Stimulated activated CD8-positive, alpha-beta memory T cell treated with anti-CD3 and anti-CD28 coated beads, Interleukin-4, amount 100 ng/mL, for 24 hours (primary cell): ENCODE measurements at places on chromosomes 5 and 9.

- no peak for DNase-seq
Observed at GRCh38 chr5:32027717-32028458, 146.2 kb downstream of the GOLPH3 start.

- no peak for DNase-seq
Observed at GRCh38 chr5:111934511-111934910, 177.5 kb upstream of the NREP start.

DNA sequence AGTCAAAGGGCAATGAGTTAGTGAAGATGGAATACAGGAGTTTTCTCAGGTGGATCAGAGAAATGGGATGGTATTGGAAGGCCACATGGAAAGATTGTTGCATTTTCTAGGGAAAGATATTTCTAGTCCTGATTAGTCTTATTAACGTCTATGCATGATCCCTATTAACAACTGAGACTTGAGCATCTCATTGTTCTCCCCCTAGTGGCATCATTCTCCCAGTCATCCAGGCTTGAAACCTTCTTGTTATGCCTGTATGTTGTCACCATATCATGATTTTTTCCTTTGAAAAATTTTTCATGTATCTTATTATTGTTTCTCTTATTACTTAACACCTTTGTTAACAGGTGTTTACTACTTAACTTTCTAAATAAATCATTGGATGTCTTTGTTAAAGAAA is 34.4 kb downstream of the KIF2A start:
- DNase-seq = no peak

DNA sequence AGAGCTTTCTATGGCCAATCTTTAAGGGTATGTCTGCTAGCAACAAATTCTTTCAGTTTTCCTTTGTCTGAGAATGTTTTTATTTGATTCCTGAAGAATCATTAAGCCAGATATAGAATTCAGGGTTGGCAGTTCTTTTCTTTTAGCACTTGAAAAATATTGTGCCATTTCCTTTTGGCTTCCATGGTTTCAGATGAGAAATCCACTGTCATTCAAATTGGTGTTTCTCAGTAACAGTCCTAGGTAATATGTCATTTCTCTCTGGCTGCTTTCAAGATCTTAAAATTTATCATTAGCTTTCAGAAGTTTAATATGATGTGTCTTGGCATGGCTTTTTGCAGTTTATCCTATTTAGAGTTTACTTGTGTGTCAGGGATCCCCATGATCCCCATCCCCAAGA is 67.7 kb downstream of the TEX10 start:
- no peak for DNase-seq

DNA sequence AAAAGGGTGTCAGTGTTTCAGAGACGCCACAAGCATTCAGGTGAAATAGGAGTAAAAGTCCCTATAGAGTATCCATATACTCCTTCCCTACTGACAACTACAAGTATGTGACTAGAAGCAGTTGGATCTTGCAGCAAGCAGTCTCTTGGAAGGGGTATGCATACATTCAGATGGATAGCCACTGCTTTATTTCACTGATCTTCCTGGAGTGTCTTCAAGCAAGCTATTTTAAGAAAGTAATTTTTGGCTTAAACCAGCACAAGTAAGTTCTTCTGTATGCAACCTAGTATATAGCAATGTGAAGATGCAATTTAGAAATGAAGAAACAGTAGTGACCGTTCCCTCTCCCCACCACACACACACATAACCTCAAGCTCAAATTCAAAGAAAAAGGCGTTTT is 446.8 kb upstream of the CDH18 start:
- no peak for DNase-seq

- no peak for DNase-seq
Observed at GRCh38 chr9:137745541-137745991, 126.8 kb downstream of the EHMT1 start.

- DNase-seq = no peak
Observed at GRCh38 chr5:133642153-133642722, 29.9 kb upstream of the FSTL4 start.

GRCh38 chr5:85929713-85930112 is 688.0 kb upstream of the COX7C start:
- no peak for DNase-seq

- DNase-seq = no peak
Observed at GRCh38 chr5:66273121-66273520, 129.0 kb downstream of the SREK1 start.

DNA sequence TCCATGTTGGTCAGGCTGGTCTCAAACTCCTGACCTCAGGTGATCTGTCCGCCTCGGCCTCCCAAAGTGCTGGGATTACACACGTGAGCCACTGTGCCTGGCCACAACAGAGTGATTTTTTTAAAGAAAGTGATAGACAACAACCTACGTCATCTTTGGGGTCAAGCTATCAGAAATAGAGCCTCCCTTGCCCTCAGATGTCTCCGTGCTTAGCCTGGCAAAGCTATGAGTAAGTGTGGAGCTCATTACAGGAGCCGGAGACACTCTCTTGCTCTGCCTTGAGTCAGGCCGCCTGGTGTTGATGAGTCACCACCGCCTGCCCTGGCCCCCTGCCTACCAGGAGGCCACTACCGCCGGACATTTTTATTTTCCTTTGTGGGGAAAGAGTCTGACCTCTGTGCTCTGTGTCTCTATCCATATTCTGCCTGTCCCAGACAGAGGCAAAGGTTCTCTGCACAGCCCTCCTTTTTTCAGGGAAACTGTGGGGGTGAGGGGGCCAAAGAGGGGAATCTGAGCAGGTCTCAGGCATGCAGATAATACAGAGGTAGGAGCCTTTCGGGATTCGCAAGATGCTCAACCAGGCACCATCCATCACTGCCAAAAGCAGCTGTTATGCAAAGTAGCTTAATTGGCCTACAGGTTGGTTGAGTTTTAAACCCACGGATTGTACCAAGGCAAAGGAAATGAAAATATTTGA is 123.7 kb upstream of the CPEB4 start:
- no peak for DNase-seq

- no peak for DNase-seq
Observed at GRCh38 chr5:170520372-170520771, 16.6 kb downstream of the KCNIP1 start.

DNA sequence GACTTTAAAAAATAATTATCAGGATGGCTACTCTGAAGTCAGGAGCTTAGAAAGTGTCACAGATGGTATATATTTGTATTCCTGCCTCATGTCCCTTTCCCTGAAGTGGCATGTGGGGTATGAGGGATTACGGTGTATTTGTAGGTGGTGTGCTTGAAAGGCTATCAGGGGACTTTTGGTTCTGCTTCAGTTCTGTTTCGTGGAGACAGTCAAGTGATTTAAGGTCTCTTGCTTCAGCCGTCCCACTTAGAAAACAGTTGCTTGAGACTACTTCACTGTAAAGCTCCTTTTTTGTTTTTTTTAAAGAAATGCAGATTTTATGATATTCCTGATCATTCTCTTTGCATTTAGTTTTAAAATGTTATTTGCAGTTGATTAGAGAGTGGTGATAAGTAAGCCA is 18.3 kb downstream of the PARP8 start:
- DNase-seq = no peak

GRCh38 chr9:125797930-125798329 is 50.8 kb downstream of the PBX3 start:
- DNase-seq = no peak

- peak; percentile 91 for DNase-seq
Observed at GRCh38 chr9:95875305-95876137, at the start of gene ERCC6L2. Gene ERCC6L2 (plus strand): TSS chr9:95875691. CDS start chr9:95876039, 348 bp downstream.

DNA sequence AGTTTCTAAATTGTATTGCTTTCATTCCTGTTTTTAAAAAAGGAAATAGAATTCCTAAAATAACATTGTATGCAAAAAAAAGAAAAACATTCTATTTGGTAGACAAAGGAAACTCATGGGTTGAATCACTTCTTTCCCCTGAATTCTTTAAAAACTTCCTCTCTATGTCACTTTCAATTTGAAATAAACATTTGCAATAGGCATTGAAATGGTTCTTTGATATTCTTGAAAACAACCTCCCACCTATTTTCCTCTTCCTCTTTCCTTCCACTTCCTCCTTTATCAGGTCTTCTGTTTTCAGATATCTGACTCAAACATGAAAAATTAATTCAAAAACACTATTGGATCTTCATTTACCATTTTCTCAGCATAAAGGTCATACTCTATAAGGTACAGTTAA is 442.0 kb upstream of the MEF2C start:
- no peak for DNase-seq

DNA sequence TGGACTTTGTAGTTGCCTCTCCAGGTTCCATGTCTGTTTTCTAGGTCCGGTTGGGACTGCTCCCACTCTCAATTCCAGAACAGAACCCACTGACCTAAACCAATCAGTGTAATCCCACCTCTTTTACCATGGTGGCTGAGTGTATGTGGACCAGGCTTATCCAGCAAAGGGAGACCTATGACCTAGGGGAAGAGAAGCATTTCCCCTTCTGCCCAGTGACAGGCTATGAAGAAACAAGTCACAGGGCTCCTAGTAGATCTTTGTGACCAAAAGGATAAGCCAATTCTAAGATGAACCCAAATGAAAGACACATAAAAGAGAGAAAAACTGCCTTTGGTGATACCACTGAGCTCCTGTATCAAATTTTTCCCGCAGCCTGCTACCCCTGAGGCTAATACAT is 6.3 kb downstream of the NMRK1 start:
- no peak for DNase-seq

- DNase-seq = no peak
Observed at GRCh38 chr5:106880656-106881055, 790.1 kb downstream of the EFNA5 start.

GRCh38 chr5:141508798-141509611 is 20.1 kb downstream of the PCDHGC5 start:
- DNase-seq = no peak

DNA sequence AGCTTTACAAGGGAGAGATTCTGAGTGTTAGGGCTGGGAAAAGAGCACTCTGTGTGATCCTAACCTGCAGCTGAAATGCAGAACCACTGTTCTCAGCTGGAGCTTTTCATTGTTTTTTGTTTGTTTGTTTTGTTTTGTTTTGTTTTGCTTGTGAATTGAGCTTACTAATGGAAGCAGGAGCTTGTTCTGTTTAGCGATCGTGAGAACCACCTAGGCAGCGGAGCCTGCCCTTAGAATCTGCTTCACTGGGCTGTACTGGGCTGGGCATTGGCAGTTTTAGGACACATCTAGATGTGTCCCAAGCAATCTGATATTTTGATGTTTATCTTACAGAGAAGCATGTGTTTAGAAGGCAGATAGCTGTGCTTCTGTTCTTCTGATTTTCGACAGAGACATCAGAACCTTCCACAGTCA is 14.3 kb downstream of the SYK start:
- no peak for DNase-seq

- DNase-seq = no peak
Observed at GRCh38 chr5:102759289-102759688, 4.2 kb downstream of the PAM start.

DNA sequence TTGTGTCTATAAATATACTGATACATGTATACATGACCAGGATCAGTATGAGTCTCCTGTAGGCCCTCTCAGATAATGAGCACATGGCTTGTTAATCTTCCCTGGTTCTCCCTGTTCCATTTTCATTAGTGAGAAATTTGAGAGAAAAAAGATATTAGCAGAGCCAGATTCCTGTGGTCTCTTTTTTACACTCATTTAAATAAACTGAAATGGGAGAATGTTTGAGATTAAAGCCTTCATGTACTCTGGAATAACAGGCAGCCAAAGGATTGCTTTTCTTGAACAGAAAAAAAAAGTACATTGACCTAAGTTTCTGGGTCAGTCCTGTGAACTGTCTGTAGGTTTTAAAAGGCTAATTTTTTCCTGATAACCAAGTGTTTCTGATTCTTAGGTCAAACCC is 44.2 kb downstream of the PWWP2A start:
- DNase-seq = no peak

GRCh38 chr5:111887706-111888105 is 130.7 kb upstream of the NREP start:
- no peak for DNase-seq

GRCh38 chr9:33797837-33798236 is 2.5 kb downstream of the PRSS3 start:
- no peak for DNase-seq
